Stimulated activated CD4-positive, alpha-beta T cell treated with anti-CD3 and anti-CD28 coated beads, Interleukin-12 subunit alpha, Interleukin-12 subunit beta, amount 100 ng/mL, for 48 hours (primary cell): ENCODE measurements at places on chromosomes 13 and 19.

DNA sequence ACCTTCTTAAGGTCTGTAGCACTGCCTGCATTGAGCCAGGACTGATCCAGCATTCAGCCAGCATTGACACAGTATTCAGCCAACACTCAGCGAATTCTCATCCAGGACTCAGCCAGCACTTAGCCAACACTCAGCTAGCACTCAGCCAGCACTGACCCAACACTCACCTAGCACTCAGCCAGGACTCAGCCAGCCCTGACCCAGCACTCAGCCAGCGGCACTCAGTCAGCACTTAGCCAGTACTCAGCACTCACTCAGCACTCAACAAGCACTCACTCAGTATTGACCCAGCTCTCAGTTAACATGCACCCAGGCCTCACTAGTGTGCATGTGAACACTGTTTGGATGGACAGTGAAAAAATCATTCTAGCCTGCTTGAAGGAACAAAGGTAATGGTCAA, 55.0 kb downstream of the TSHZ3 start:
- DNase-seq: no peak

GRCh38 chr19:10430505-10431253, 10.3 kb downstream of the PDE4A start:
- no peak for DNase-seq

GRCh38 chr19:33432446-33433170, 59.1 kb downstream of the CEBPG start:
- DNase-seq: no peak

- no peak for DNase-seq
These were observed 1.3 kb upstream of the CALM3 start for GRCh38 chr19:46599716-46600373.

GRCh38 chr13:111034811-111035210, 80.3 kb upstream of the ARHGEF7 start:
- DNase-seq: no peak

DNA sequence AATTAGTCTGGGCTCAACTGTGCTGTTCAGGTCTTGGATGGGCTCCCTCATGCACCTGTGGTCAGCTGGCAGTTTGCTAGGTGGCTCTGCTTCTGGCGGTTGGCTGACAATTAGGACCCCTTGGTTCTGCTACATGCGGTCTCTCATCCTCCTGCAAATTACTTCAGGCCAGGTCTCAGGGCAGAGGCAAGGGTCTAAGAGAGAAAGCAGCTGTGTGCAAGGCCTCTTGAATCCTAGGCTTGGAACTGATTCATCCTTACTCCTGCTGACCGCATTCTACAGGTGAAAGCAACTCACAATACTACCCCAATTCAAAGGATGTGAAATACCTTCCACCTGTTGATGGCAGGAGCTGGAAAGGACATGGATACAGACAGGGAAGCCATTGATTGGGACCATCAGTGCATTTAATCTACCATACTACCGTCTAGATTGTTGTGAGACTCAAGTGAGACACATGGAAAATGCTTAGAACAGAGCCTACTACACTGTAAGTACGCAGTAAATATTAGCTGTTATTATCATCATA, 19.1 kb downstream of the CBY2 start:
- no peak for DNase-seq

GRCh38 chr19:41166944-41167804, 25.8 kb upstream of the CYP2S1 start:
- no peak for DNase-seq

DNA sequence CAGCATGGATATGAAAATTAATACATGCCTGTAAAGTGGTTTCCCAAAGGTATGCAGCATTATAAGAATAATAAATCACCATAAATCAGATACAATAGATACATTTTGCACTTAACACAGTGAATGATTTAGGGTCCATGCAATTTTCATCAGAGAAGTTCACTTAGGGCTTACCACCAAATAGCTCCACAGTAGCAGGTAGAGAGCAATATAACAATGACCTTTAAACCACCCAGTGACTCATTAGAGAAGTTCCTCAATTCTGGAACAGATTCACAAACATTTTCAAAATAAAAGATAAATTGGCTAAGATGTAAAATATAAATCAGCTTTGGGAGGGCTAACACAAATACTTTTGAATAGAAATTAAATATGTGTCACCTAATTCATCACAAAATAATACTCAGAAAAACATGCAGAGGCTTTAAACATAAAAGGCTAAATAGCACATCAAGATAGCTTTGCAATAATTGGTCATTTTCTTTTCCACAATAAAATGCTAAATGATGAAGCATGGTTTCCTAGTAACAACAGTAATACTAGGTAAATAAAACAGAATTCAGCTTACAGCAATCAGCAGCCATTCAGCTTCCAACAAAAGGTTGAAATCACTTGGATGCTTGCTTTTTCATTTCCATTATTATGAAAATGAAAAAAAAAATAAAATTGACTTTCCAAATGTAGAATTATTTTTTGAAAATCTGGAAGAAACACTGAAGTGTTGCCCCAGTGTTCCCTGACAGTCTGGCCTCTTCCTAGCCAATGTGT, 84.3 kb upstream of the NBEA start:
- no peak for DNase-seq

- no peak for DNase-seq
These were observed 172.5 kb downstream of the POU4F1 start for GRCh38 chr13:78430811-78431210.

DNA sequence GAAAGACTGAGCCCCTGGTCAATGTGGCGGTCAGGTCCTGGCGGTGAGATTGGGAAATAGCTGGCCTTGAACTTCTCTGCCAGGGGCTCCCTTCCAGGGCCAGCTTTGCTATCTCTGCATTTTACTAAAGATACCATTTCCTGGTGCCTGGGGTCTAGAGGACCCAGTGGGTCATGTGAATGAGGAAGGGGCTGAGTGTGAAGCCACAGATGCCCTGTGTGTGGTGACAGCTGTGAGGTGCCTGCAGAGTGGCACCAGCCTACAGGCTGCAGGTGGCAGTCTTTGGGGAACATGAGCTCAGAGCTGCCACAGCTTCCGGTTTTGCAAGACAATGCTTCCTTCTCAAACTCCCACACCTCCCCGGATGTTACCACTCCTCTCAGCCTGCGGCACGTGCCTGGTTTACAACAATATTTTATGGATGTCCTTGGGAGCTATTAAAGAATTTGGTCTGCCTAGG, 5.2 kb upstream of the MLNR start:
- no peak for DNase-seq

DNA sequence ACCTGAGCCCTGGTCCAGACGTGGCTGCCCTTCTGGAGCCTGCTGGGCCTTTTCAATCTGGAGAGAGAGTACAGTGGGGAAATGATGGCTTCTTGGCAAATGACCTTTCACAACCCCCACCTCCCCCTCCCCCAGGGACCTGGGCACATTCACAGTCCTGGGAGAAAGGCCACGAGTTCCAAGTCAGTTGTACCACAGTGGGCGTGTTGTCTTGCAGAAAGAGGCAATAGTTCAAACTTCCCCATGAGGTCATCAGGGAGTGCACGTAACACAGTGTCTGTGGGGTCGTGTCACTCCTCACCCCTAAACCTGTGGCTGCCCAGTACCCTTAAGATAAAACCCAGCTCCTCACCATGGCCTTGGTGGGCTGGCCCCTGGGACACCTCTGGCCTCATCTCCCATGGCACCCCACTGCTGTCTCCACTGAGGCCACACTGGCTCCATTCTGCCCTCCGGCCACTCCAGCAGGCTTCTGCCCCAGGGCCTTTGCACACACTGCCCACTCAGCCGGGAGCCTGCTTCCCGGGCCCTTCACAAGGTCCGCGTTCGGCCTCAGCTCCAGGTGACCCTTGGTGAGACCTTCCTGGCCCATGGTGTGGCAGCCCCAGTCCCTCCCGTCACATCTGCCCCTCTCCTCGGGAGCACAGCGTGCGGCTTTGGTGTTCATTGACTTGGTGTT, 13.3 kb downstream of the PLIN4 start:
- DNase-seq: no peak

DNA sequence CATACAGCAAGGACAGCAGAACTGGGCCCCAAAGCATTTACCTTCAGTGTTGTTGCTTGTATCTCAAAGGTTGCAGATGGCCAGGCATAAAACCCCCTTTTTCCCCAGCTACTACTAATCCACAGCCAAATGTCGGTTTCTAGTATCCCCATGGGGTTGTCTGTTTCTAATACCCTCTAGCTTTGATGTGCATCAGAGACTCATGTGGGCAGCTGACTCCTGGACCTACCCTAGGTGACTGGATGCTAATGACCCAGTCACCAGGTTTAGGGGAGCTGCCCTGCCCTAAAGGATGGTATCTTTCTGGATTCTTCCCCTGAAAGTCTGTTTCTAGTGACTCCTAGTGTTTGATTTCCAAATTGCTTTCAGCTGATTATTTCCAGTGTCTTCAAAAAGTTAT, 23.9 kb downstream of the TJP3 start:
- no peak for DNase-seq

DNA sequence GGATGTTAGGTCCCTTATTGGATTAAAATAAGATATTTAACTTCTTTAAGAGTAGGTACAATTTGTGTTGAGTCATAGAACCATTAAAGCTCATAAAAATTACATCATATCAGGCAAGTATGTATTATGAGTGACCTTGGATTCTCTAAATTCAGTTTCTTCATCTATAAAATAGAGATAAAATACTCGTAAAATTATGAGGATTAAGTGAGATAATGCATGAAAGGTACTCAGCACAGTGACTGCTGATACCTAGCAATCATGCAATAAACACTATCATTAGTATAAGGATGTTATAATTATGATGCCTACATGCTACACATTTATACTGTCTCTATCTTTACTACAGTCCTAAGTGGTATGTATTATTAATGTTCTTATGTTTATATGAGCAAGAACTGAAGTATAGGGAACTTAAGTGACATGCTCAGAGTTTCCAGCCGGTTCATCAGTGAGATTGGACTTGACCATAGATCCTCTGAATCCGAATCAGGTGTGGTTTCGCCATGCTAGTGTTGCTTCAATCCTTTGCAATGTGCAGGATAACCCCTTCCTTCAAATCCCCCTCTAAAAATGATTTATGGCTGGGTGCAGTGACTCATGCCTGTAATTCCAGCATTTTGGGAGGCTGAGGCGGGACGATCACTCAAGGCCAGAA, 22.9 kb upstream of the FRY start:
- no peak for DNase-seq

DNA sequence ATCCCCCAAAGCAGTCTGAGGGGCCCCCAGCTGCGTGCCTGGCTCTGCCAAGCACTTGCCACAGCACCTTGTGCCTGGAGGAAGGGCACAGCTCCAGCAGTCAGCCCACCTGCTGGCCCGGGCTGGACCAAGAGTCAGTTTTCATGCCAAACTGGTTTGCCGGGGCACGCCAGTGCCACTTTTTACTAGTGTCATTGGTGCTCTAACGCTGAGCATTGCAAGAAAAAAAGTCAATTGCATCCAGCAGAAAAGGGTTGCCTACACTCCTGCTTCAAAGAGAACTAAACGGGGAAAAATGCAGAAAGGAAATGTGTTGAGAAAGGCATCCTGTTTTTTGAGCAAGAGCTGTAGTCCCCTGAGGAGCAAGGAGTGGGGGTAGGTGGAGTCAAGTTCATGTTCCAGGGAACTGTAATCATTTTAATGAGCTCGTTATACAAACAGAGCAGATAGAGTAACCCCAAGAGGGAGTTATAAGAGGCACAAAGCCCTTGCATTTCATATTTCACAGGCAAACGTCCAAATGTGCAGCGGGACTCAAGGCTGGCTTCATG, 68.4 kb downstream of the F2RL3 start:
- no peak for DNase-seq

DNA sequence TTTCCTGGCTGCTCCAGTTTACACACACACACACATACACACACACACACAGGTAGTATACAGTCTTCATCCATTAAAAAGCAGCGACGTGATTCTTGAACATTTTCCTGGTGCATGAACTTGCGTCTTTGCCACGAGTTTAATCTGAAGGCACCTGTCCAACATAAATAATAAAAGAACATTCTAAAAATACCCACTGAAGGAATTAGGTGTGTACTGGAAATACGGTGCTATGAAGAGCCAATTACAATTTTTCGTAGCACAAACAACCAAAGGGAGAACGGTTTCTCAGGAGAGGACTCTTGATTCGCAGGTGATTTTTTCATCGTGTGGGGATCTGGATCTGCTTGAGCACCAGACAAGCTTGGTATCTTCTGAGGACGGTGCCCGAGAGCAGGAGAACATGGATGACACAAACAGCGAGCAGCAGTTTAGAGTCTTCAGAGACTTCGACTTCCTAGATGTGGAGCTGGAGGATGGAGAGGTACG, 61.2 kb downstream of the ZAR1L start:
- DNase-seq: no peak

GRCh38 chr13:93226623-93227279, at the start of gene GPC6:
GPC6 (plus strand) TSS chr13:93226807.
- DNase-seq: no peak

DNA sequence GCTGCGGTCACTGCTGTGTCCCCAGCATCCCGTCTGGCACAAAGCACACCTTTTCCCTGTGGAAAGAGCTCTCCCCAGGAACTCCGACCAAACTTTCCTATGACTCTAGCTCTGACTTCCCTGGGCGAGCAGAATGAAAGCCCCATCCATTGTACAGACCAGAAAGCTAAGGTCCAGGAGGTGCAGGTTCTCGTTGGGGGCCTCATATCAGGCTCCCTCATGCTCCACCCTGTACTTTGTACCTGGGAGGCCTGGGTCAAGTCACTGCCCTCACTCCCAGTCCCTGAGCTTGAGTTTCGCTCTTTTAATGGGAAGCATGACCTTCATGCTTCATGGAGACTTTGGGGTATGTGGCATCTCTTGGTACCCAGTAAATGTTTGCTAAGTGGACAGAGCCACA, 18.4 kb downstream of the CYTH2 start:
- DNase-seq: no peak

DNA sequence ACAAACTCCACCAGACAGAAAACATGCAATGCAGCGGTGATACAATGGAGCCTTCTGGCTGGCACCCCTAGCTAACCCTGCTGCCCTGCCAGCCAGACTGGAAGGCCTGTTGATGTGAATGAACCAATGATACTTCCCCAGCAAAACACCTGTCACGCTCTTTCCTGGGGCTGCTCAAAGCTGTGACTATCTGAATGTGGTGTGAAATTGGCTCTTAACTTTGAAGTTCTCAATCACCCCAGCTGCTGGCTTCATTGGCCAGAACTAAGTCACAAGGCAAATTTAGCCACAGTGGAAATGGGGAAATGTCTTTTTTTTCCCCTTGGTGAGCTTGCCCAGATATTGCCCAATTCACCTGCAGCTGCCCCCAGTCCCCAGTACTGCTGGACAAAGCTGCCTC, 147.3 kb downstream of the SLC7A1 start:
- DNase-seq: no peak

- DNase-seq: no peak
These were observed 2.6 kb downstream of the GTF2F2 start for GRCh38 chr13:45122941-45123340.

- DNase-seq: no peak
These were observed 1136.0 kb downstream of the PCDH17 start for GRCh38 chr13:58767566-58767965.

GRCh38 chr13:107324416-107325204, 756.7 kb upstream of the ARGLU1 start:
- no peak for DNase-seq

DNA sequence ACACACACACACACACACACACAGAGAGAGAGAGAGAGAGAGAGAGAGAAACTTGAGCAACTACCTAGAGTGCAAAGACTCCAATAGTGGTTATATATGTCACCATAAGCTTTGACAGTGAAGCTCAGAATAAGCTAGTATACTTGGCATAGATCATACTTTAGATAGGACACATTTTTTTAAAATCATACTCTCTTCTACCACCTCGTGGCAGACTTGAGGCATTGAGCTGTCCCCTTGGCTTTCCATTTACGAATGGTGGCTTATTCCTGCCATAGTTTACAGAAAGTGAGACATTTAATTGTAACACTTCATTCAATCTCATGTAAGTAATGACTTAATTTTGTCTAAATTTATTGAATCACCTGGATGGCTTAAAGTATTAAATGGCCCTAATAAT, 108.2 kb downstream of the EDNRB start:
- no peak for DNase-seq
